ENCODE measurements at places on chromosomes 12 and 14.

DNA sequence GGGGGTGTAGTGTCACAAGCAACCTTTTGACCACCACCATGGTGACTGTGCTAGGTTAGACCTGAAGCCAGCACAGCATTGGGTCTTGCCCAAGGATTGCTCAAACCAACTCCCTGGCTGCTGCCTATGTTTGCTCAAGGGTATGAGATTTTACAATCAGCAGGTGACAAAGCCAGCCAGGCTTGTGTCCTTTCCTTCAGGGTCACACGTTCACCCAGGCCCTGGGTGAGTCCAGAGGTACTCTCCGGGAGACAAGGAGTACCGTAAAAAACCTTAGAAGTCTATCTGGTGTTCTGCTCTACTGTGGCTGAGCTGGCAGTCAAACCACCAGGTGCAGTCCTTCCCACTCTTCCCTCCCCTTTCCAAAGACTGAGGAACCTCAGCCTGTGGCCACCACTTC lies 238.9 kb upstream of the MIS18BP1 start:
- no peak for DNase-seq

DNA sequence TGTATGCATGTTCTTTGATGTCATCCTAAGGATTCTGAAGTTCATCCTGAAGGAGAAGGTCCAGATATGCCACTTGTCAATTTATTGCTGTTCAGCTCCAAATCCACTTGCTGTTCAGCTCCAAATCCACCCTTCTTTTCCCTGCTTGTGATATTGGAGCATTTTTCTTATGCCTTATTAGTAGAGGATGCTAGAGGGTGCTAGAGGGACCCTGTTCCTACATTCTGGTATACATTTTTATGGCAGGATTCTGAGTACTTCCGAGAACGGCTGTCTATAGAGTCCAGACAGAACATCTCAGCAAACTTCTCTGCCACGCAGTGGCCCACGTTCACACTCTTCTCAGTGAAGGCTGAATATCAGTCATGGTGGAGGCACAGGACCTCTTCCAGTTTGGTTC lies 406.7 kb downstream of the NOVA1 start:
- no peak for DNase-seq

DNA sequence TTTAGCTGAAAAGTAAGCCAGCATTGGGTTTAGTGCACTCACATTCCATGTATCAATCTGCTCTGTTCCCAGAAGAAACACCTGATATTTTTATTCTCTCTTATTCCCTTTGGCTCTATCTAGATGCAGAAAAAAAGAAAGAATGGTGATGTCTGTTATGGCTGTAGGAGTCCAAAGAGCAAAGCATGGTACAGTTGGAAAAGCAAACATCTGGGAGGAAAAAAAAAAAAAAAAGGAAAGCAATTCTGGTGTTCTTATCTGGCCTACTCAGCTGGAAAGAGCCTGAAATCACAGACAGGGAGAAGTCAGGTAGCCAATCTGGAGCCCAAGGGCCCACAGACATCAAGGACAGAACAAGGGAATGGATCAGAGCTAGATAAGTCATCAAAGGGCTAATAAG lies 293.9 kb downstream of the DUSP6 start:
- no peak for DNase-seq

DNA sequence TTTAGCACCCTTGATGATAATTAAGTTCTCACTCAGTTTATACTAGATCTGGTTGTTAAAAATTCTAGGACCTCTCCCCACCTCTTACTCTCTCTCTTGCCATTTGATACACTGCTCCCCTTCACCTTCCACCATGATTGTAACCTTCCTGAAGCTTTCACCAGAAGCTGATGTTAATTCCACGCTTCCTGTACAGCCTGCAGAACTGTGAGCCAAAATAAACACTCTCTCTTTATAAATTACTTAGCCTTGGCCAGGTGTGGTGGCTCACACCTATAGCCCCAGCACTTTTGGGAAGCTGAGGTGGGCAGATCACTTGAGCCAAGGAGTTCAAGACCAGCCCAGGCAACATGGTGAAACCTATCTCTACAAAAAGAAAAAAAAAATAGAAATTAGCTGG lies 11.1 kb upstream of the HECTD4 start:
- DNase-seq = no peak

GRCh38 chr12:1932264-1932777 lies 13.9 kb upstream of the CACNA2D4 start:
- DNase-seq = no peak

- DNase-seq = no peak
Observed at GRCh38 chr12:50611021-50611744, 106.4 kb downstream of the DIP2B start.

DNA sequence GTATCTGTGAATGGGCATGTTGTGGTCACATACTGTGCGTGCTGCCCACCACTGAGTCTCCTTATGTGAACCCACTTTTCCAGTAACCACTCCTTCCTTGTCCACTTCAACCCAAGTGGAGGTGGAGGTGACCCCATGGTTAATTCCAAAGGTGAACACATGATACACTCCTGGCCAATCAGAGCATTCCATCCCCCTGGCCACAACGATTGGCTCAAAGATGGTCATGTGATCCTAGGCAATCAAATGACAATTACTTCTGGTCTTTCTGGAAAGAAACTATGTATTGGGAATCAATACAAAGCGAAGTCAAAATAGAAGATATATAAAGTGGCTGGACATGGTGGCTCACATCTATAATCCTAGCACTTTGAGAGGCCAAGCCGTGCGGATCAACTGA lies 20.2 kb upstream of the CCDC60 start:
- no peak for DNase-seq

GRCh38 chr12:46357438-46358324 lies 14.9 kb downstream of the SLC38A2 start:
- no peak for DNase-seq

GRCh38 chr14:23146980-23147379 lies 27.9 kb upstream of the CEBPE start:
- DNase-seq = no peak

DNA sequence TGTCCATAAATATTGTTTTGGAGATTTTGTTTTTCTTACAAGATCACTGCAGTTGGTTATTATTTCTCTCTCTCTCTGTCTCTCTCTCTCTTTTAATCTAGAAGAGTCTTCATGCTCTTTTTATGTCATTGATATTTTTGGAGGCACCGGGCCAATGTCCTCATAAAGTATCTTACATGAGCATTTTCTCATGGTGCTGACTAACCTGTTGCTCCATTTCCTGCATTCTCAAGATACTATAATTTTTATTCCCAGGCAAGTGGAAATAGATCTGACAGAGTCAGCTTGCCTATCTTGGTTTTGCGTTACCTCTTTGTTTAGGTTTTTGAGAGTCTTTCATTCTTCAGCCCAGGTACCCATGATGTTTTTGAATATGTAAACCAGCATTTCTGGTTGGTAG lies 938.8 kb upstream of the FBXO33 start:
- no peak for DNase-seq

DNA sequence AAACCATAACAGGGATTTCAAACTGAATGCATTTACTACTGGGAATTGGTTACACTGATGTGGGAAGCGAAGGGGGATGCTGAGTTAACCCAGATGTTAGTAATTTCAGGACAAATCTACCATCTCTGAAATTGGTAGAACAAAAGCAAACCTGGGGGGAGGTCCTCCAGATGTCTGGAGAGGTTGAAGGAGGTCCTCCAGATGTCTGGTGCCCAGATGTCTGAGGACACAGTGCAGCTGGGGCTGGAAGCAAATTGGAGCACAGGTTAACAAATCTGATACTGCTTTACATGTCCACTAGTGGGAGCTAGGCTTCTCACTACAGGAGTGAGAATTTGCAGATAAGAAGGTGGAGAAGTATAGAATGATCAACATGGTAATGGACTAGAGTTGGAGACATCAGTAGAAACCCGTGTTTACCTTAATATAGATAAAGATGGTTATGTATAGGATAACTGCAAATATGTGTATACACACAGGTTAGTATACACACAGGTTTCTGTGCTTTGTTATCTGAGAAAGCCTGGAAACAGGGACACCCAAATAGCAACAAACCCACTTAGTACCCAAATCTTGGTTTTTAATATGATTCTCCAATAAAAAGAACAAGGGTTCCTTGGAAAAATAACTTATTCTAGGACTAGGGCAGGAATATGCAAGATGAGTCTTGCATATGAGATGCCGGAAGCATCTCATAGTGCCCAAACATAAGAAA lies 162.5 kb downstream of the C12orf50 start:
- no peak for DNase-seq

GRCh38 chr12:106082216-106083175 lies 56.3 kb downstream of the NUAK1 start:
- DNase-seq = no peak

- DNase-seq = no peak
Observed at GRCh38 chr12:86526060-86526595, 269.9 kb upstream of the MGAT4C start.

- no peak for DNase-seq
Observed at GRCh38 chr12:112891093-112892024, 15.4 kb upstream of the OAS1 start.

DNA sequence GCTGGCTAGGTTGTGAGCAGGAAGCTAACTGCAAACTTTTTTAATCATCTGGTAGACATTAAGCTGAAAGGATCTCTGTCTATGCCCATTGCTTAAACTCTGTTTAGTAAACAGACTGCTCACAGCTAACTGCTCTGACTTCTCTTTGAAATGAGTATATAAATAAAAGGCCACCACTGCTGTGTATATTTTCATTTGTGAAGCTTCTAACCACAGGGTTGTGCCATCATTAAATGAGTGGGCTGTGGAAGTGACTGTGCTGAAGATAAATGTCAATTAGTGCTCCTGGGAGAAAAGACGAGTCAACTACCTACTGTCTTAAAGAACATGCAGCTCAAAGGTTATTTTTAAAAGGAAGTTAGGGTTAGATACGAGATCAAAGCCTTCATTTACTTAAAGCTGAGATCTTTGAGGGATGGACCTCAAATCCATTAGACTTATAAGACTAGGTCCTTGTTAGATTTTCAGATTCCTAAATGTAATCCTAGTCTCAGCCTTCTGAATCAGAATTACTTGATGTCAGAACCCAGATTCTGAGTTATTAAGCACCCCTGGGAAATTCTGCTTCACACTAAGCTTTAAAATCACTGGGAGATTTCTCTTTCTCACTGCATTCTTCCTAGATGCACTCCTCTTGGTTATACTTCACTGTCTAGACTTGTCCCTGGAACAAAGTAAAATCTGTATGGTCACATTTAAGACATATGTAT lies 213.1 kb upstream of the FLRT2 start:
- DNase-seq = no peak

- no peak for DNase-seq
Observed at GRCh38 chr14:32542507-32542906, 213.4 kb downstream of the AKAP6 start.

DNA sequence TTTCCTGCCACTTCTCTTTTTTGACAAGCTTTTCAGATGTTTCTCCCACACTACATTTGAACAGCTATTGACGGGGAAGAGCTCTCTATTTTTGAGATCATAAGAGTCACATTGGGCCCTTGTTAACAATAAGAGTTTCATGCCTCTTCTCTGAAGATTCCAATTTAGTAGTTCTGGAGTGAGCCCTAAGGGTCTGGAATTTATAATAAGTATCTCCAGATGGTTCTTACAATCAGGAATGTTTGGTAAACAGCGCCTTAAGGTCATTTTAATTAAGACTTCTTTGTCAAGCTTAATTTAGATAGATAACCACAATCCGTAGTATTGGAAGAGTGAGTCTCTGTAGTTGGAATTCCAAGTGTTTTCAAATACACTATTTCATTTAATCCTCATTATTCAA lies 60.6 kb upstream of the HECTD1 start:
- no peak for DNase-seq
